Fibroblast of skin of right biceps (primary cell): ENCODE measurements at places on chromosomes 6 and 20.

DNA sequence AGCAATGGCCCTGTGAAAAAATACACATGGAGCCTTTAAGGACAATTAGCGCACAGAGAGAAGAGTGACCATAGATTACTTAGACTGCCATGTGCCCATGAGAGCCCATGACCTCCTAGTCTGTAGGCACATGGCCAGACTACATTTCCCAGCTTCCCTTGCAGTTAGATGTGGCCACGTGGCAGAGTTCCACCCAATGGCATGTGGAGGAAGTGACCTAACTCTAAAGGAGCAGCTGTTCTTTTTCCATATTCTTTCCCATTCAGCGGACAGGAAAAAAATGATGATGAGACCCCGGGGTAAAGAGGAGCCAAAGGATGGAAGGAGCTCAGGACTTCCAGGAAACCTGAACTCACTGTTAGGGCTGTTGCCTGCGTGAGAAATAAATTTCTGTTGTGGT, 116.6 kb downstream of the CBLN4 start:
- DNase-seq, result no peak

DNA sequence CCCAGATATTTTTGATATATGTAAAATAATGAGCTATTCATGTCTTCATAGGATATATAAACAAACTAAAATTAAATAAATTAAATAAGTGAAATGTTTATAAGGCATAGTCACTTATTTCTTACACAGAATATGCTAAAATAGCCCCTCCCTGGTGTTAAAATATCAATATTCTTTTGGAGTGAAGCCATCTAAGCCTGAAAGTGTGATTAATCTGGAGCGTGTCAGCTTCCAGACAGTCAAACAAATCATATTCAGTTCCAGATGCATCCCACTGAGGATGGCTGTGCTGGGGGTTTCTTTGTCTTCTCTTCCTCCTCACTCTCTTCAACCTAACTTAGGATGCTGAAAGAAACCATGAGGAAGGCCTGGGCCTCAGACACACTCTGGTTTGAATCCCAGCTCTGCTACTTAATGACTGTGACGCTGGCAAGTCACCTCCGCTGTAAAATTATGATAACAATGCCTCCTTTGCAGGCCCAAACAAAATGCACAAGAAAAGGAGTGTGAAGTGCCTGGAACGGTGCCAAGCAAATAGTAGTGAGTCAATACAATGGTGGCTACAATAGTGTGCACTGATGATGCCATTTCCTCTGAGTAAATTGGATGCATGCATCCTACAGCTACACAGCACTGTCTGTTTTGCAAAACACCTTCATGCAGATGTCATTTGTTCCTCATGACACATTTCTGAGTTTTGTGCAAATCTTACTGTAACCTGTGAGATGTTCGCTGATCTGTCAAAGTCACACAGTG, 161.4 kb downstream of the FOXC1 start:
- peak; percentile 72 for DNase-seq

GRCh38 chr20:19609642-19610223, 148.3 kb upstream of the RIN2 start:
- DNase-seq, result no peak

DNA sequence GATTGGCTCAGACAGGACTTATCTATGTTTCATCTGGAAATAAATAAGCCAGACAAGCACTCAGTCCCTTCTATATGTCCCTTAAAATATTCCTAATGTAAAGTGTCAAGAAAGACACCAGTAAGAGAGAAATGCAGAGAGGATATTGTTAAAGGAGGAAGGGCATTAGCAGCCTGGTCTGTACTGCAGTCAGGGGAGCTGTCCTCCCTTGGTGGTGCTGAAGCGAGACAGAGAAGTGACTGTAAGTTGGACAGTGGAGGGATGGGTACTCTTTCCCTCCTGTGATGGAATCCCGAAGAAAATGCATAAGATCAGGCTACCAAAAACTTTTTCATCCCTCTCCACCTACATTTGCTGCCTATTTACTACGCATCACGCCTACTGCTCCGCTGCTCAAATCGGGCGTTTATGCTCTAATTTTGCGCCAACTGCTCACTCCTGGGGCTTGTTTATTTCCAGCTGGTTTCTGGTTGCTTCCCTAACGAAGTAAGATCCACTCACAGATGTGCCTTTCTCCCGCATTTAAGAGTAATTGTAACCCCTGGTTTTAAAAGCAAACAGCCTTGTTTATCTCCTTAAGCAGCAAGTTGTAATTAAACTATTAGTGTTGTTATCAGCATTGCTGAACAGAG, 35.2 kb downstream of the PHACTR1 start:
- peak; percentile 67 for DNase-seq

GRCh38 chr6:35151466-35151865, 10.3 kb upstream of the TCP11 start:
- no peak for DNase-seq

GRCh38 chr6:340991-341827, 48.9 kb downstream of the DUSP22 start:
- DNase-seq, result no peak

DNA sequence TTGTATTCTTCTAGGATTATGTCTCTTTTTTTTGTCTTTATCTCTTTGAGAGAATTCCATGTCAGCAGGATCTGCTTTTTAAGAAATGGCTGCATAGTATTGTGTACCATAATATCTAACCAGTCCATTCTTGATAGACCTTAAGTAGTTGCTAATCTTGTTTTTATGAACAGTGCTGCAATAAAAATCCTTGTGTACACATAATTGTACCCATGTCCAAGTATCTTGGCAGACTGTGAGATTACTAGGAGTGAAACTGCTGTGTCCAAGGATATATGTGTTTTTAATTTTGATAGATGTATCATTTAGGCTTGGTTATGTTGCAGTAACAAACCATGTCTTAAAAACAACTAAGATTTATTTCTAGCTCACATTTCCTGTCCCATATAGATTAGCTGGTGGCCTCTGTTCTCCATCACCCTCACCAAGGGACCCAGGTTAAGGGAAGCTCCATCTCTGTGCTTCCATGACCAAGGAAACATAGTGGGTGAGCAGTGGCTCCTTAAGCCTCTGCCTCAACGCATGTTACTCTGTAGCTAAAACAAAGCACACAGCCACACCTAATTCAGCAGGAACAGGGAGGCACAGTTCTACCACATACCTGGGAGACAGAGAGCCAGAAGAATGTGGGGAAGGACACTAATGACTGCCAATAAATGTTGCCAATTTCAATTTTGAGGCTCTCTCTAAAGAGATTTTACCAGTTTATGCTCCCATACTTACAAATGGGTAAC, 12.1 kb upstream of the SUMO4 start:
- DNase-seq, result no peak

GRCh38 chr20:21503345-21503744, 10.5 kb downstream of the NKX2-2 start:
- peak; percentile 9 for DNase-seq

GRCh38 chr6:114342826-114343781, at the start of gene HS3ST5:
HS3ST5 (minus strand) TSS chr6:114343023; CDS start chr6:114062845, 280,178 bp downstream.
- peak; percentile 14 for DNase-seq
